Stimulated activated CD4-positive, alpha-beta T cell treated with anti-CD3 and anti-CD28 coated beads, Interleukin-12 subunit alpha, Interleukin-12 subunit beta, amount 100 ng/mL, for 24 hours (primary cell): ENCODE measurements at places on chromosomes 1 and 21.

GRCh38 chr1:229986737-229987337 lies 80.2 kb upstream of the GALNT2 start:
- DNase-seq: no peak

- no peak for DNase-seq
Measured at GRCh38 chr21:45040157-45040711, 34.1 kb upstream of the ADARB1 start.

GRCh38 chr21:35225573-35225972 lies 176.5 kb upstream of the RUNX1 start:
- DNase-seq: no peak

DNA sequence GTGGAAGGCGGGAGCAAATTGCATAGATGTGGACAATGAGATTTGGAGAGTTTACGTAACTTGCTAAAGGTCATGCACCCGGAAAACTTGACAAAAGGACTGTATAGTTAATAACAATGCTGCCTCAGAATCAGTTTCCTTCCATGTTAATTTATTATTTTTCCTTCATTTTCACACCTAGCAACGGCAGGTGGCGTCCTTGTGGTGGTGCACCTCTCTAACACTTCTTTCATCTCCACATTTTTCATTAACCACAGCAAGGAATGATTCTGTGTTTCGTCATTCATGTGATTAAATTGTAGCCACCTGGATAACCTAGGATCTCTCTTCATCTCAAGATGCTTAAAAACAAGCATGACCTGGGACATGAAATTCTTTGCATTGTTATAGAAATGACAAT lies 2133.0 kb downstream of the NCAM2 start:
- DNase-seq: no peak

GRCh38 chr21:18617291-18617690 lies 213.7 kb upstream of the TMPRSS15 start:
- no peak for DNase-seq

DNA sequence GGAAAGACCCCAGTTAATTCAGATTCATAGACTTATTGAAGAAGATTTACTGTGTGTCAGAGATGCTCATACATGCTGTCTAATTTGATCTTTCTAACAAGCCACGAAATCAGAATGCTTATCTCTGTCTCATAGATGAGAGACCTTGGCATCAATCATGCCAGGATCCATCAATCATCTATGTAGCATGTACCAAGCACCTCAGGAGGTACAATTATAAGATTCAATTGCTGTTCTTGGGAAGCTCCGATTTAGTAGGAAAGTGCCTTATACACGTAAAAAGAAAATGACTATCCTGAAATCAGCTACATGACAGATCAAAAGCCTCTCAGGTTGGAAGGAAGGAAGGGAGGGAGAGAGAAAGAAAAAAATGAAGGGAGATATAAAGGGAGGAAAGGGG lies 18.5 kb upstream of the VTCN1 start:
- no peak for DNase-seq

- DNase-seq: no peak
Measured at GRCh38 chr1:157168015-157168414, 29.8 kb upstream of the ETV3 start.

- peak; percentile 8 for DNase-seq
Measured at GRCh38 chr1:15849775-15850324, 2.3 kb downstream of the SPEN start.

DNA sequence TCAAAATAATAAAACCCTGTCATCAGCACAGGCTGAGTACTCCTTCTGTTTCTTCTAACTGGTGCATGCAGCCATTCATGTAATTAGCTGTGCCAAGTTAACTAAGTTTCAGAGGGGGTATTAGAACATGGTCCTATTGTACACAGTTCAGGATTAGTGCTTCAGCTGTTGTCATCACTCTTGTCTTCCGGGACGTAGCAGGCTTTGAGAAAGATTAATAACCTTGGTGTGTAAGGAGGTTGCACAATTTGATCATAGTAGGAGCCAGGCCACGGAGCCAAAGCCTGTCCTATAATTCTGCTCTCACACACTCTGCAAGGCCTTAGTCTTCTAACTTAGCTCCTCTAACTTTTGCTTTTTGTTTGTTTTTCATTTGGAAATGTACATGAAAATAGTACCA lies 44.7 kb downstream of the PTGFRN start:
- no peak for DNase-seq
